ENCODE measurements at places on chromosomes 6 and 20.

GRCh38 chr20:59817406-59817805 is 116.0 kb downstream of the SYCP2 start:
- no peak for DNase-seq

DNA sequence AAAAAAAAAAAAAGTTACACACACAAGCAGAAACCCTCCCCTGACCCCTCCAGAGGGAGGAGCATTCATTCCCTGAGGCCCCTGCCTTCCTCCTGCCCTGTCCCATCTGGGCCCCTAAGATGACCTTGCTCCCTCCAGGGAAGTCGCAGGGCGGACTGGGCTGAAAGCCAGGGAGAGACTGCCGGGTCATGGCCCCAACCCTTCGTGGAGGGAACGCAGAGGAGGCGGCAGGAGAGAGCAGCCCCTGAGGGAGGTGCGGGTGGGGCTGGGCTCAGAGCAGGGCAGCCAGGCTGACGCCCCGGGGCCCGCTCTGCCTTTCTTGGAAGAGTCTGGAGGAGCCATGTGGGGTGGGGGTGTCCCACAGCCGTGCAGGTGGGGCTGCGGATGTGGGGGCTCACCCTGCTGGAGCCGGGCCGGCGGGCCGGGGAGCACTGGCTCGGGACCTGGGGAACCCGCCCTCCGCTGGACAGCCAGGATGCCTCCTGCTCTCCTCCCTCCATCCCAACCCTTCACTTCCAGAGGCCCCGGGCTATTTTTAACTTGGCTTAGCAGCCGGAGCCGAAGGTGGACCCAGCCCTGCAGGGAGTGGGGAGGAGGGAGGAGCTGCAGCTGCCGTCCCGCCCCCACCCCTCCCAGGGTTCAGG is 15.0 kb upstream of the ABHD16B start:
- DNase-seq = peak; percentile 70

DNA sequence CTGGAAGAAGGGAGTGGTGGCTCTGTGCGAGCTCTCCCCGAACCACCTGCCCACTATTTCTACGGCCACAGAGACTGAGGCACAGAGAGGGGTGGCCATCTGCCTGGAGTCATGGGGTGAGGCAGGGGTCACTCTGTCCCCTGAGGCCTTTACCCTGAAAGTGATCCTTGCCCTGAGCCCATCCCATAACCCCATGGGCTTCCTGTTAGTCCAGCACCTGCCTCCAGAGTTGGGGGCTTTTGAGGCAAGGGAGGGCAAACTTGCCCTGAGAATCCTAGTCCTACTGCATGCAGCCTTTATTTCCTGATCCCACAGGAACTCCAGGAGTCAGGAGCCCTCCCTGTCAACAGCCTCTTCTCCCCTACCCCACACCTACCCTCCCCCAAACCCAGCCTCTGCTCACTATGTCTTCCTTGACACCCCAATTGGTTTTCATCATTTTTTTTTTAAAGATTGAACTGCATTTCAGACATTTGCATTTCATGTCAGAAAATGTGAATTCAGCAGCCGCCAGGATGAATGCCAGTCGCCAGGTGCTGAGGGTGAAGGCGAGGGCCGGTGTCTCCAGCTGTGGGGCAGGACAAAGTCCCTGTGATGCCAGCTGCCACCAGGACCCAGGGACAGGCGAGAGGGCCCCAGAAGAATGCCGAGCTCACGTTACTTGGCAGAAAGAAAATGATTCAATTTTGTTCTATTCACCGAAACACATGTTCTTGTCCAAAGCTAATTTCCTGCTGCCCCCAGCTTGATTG is 47.6 kb upstream of the NNAT start:
- no peak for DNase-seq

- DNase-seq = no peak
These were observed 107.4 kb upstream of the RIPOR2 start for GRCh38 chr6:25042984-25043725.

- no peak for DNase-seq
These were observed 27.1 kb downstream of the ID4 start for GRCh38 chr6:19864285-19864684.

- DNase-seq = no peak
These were observed 251.4 kb downstream of the DOK5 start for GRCh38 chr20:54726687-54727300.

GRCh38 chr20:5222919-5223634 is 93.7 kb downstream of the PROKR2 start:
- DNase-seq = peak; percentile 70

- DNase-seq = no peak
These were observed 12.8 kb downstream of the MYLK4 start for GRCh38 chr6:2737885-2738284.

DNA sequence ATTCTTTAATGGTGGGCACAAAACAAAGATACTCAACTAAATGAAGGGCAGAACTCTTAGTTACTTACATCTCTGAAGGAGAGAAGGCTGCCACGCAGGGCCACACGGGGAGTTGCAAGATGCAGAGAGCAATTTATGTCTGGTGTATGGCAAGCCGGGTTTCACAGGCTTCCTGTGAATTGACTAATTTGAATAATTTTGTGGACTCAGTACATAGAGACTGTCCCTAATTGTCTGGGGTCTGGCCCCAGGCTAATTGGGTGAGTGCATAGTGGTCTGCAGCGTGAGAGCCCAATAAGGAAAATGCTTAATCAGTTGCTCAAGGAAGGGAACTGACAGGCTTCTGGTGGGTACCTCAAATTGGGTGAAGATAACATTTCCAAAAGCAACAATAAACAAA is 205.7 kb downstream of the OTOR start:
- no peak for DNase-seq

DNA sequence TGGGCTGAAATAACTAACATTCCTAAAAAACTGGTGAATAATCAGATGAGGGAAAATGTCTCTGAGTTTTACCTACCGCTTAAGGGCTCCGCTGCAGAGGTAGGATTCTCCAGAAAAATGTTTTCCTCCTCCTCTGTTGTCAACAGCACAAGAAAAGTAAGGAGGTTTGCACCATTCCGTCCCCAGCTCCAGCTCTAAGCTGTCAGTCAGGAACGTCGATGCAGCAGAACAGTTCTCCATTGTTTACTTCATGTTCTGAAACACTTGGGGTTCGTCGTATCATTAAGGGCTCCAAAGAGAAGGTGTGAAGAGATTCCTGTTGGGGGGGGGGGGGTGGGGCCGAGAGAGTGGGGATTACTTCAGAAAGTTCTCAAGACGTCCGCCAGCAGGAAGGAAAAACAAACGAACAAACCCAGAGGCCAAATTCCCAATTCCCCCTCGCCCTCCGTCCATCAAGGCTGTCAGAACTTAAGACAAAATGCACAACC is 734 bp downstream of the MMS22L start:
- peak; percentile 8 for DNase-seq

GRCh38 chr20:8935878-8936277 is 133.0 kb upstream of the PLCB4 start:
- DNase-seq = no peak

All from AG08396 (cell line).